Stimulated activated CD4-positive, alpha-beta T cell treated with anti-CD3 and anti-CD28 coated beads, Interleukin-4, amount 100 ng/mL, for 4 hours (primary cell): ENCODE measurements at places on chromosomes 1 and 21.

GRCh38 chr1:37255136-37255795 lies 219.1 kb upstream of the ZC3H12A start:
- no peak for DNase-seq

GRCh38 chr21:36073181-36073580 lies 3.4 kb downstream of the CBR1 start:
- DNase-seq, result no peak

DNA sequence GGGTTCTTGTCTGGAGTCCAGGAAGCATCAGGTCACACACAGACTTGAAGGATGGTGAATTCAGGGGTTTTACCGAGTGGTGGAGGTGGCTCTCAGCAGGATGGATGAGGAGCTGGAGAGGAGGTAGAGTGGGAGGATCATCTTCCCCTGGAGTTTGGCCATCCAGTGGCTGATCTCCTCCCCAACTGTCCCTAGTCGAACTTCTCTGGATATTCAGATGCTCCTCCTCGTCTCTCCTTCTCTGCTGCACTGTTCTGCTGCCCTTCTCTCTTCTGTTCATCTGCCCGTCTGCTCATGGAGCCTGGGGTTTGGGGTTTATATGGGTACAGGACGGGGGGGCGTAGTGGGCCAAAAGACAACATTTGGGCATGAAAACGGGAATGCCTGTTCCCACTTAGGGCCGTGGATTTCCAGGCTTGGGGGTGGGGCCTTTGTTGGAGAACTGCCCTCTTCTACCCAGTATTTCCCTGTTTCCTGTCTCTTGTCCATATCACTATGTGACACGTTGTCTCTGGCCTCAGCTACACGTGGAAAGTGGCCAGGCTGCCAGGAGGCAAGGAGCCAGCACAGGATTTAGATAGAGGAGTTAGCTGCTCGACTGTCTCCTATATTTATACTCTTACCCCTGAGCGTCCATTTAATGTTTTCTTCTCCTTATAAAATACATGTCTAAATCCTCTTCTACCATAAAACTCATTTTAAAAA lies 76.7 kb downstream of the SIPA1L2 start:
- DNase-seq, result no peak

DNA sequence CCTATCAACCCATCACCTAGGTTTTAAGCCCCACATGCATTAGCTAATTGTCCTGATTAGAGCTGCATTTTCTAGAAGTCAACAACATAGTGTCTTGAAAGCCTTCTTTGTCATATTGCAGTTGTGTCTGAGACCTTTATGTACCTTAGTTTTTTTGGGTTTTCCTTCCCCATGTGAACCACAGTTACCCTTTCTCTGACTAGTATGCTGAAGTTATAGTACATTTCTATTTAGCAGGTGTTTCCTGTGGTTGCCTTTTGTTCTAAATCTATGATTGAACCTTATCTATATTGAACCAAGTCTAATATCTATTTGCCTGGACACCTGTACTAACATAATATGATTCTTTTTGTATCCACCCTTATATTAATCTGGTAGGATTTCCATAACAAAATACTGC lies 135.6 kb downstream of the ST6GALNAC3 start:
- no peak for DNase-seq

DNA sequence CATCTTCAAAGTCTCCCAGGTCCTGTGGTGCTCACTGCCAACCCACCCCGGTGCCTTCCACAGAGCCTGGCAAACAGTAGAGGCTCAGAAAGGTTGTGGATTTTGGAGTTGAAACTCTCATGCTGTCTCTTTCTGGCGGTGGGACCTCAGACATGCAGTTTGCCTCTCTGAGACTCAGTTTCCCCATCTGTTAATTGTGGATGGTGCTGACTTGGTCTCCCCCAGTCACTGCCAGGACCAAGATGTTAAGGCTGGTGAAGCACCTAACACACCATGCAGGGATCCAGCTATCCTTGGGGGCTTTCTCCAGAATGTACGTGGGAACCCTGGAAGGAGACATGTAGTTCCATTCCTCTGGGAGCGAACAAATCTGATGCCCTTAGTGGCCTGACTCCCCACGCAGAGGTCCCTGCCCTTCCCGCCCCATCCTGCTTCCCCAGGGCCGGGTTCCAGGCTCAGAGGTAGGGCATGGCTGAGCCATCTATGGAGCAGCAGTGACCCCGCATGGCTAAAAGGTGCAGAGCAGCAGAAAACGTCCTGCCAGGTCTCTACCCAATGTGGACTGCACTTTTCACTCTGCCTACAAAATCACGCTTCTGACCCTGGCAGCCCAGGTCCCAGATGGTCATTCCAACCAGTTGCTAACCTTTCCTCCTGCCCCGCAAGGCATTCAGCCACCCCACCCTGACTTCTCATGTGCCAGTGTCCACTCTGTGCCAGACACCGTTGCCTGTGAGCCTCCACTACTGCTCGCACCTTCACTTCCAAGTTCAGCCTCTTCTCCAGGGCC lies 9.2 kb upstream of the TTC22 start:
- DNase-seq, result peak; percentile 67

GRCh38 chr1:155529929-155530328 lies 32.7 kb downstream of the ASH1L start:
- DNase-seq, result no peak

GRCh38 chr1:63713627-63714481 lies 60.0 kb upstream of the ROR1 start:
- no peak for DNase-seq

DNA sequence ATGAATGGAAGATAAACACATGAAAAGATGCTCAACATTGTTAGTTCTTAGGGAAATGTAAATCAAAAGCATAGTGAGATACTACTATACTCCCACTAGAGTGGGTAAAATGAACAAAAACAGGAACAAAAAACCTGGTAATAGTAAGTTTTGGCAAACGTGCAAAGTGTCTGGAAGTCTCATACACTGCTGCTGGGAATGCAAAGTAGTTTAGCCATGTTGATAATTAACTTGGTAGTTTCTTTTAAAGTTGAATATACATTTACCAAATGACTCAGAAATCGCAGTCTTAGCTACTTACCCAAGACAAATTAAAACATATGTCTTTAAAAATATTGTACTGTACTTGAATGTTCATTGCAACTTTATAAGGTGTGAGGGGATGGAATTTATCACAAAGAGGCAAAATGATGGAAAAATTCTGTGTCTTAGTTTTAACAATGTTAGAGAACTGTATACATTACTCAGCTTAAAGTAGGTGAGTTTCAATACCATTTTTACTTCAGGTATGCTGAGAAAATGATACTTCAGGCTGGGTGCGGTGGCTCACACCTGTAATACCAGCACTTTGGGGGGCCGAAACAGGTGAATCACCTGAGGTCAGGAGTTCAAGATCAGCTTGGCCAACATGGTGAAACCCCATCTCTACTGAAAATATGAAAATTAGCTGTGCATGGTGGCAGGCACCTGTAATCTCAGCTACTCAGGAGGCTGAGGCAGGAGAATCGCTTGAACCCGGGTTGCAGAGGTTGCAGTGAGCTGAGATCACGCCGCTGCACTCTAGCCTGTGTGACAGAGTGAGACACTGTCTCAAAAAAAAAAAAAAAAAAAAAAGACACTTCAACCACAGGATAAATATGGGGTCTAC lies 102.3 kb downstream of the PDE4B start:
- DNase-seq, result no peak

DNA sequence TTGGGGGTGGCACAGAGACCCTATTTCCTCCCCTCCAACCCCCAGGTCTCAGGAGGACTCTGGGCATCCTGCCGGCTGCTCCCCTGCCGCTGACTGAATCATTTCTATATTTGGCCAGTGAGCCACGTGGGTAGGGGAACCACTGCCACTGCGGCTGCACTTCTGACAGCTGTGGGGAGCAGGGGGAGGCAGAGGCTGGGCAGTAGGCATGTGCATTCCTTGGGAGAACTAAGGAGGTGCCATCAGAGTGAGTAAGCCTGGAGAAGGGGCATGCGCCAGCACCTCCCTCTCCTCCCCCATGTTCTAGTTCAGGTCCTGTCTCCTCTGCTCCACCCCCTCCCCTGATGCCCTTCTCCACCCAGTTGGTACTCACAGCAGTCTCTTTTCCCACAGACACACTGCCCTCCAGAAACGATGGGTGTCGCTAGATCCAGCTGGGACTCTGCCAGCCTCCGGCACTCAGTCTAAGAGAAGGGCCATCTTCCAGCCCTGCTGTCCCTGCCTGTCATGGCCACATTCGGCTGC lies 12.0 kb downstream of the PPFIA4 start:
- no peak for DNase-seq

DNA sequence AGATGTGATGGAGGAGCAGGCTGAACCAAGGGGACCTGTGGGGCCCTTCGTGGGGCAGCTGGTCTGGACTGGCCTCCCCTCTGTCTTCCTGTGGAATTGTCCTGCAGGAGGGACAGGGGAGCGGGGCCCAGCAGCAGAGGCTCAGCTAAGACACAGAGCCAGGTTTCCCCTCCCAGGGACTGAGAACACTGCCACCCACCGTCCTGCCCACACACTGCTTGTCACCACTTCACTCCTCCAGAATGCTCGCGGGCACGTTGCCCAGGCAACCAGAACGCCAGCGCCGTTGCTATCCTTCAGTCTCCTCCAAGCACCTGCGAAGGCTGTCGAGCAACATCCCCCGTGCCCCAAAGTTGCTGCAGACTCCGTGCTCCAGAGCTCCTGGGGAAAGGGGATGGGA lies 46.4 kb downstream of the AJAP1 start:
- peak; percentile 6 for DNase-seq

DNA sequence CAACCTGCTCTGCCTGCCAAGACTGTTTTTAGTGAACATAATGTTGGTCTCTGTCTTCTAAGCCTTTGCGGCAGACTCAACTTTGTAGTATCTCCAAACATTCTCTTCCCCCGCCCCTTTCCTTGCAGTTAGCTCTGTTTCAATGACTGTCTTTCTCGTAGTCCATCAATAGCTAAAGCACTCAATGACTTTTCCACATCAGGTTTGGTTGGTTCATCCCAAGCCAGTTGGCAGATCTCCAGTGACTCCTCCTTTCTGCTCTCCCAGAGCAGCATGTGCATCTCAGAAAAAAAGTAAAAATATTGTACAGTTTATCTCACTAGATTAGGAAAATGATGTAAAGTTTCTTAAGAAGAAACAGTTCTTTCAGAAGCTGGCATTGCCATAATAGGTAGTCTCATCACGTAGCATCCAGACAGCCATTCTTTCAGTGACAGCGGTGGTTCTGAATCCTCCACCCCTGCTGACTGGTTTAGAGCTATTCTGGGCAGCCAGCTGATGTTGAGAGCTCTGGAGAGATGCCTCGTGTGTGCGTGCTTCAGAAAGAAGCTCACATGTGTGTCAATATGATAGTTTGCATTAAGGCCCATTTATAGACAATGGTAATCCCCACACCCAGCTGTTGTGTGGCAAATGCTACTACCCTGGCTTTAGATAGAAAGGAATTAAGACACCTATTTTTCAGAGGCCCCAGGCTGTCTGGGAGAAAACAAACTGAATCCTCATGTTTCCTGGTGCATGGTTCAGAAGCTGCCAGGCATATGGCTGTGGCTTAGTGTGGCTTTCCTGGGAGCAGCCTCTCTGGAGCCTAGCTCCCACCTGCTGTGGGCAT lies 53.2 kb downstream of the CNN3 start:
- DNase-seq, result no peak

DNA sequence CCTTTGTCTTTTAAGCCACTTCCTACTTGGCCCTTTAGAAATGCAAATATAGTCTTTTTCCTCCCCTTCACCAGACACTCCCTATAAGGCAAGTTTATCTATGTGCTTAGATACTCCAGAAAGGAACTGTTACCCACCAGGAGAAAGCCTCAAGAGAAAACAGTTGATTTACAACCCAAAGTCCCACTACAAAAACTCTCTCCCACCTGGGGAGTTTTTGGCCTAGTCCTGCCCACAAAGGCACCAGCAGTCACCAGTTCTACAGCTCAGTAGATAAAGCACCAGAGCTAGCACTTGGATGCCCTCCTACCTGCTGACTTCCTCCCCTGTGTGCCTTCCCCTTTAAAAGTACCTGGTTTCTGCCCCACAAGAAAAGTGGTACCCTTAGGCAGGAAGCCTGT lies 27.7 kb upstream of the HAO2 start:
- no peak for DNase-seq

GRCh38 chr1:247562198-247562597 lies 13.3 kb downstream of the GCSAML start:
- no peak for DNase-seq

GRCh38 chr1:177065430-177065829 lies 99.1 kb downstream of the ASTN1 start:
- no peak for DNase-seq

GRCh38 chr21:14438211-14438610 lies 55.3 kb upstream of the HSPA13 start:
- DNase-seq, result no peak

DNA sequence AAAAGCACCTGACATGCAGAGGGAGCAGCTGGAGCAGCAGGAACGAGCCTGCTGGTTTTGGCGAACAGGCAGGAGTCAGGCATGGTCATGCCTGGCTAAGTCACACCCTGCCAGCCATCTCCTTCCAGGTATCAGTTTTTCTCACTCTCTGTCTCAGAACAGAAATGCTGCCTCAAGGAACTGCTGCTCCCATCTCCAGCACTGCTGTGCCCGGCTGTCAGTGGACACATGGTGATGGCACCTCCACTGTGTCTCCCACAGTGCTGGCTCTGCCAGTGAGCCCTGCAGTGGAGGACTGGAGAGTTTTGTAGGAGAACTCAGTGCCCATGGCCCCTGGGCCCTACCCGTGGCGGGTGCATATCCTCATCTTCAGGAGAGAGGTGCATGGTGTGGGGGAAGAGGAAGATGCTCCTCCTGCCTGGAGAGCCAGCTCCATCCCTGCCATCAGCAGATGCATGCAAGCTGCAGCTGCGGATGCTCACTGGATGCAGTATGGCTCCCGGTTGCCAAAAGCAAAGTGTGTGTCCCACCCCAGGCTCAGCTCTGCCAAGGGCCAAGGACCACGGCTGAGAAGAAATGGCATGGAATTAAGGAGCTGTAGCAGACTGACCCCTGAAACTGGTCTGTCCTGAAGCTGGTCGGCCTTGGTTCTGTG lies 114.7 kb downstream of the GRIK3 start:
- DNase-seq, result no peak

- peak; percentile 11 for DNase-seq
Observed at GRCh38 chr1:201085902-201086735, 26.1 kb downstream of the CACNA1S start.

GRCh38 chr1:51570063-51570710 lies 46.7 kb upstream of the OSBPL9 start:
- no peak for DNase-seq

DNA sequence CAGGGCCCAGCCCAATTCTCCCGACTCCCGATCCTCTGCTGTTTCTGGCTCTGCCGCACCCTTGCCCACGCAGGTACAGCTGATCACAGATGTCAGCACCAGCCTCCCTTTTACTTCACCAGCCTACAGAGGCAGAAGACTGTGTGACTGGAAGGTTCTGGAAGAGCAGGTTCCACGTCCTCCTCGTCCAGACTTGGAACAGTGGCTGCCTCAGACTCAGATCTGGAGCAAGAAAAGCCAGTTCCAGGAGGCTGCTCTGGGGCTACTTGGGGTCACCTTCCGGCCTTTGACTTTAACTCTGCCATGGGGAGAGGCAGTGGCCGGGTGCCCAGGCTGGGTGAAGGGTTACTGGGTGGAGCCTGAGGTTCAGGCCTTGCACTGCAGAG lies 16.1 kb upstream of the KLHDC7A start:
- DNase-seq, result no peak

- DNase-seq, result no peak
Observed at GRCh38 chr1:219880765-219881457, 47.4 kb downstream of the SLC30A10 start.

- DNase-seq, result no peak
Observed at GRCh38 chr1:2602866-2603520, 16.4 kb downstream of the PRXL2B start.

- no peak for DNase-seq
Observed at GRCh38 chr1:184153731-184154130, 102.2 kb downstream of the TSEN15 start.

- DNase-seq, result no peak
Observed at GRCh38 chr1:147902253-147902845, at the start of gene GJA8. TSS of gene GJA8 (plus strand) at chr1:147902795. CDS start at chr1:147907956, 5,161 bp downstream.
